ENCODE measurements at places on chromosomes 5 and 9. TPM values are rescaled to one million over a fixed set of nuclear protein-coding genes. Genes with fewer than 3 reads are reported as not detected.

- no peak for DNase-seq
These were observed 20.5 kb upstream of the ARHGEF28 start for GRCh38 chr5:73605223-73606087.

Gene IL9
- total RNA-seq = not detected

Gene FOXI1
- not detected for total RNA-seq

Gene TMEM215
- not detected for total RNA-seq

Gene SPATA31E1
- total RNA-seq = not detected

- no peak for DNase-seq
These were observed 16.8 kb downstream of the SERINC5 start for GRCh38 chr5:80238778-80239679.

Gene CKMT2
- not detected for total RNA-seq

- DNase-seq = peak; percentile 23
These were observed 83.0 kb upstream of the GLIS3 start for GRCh38 chr9:4382722-4383317.

DNA sequence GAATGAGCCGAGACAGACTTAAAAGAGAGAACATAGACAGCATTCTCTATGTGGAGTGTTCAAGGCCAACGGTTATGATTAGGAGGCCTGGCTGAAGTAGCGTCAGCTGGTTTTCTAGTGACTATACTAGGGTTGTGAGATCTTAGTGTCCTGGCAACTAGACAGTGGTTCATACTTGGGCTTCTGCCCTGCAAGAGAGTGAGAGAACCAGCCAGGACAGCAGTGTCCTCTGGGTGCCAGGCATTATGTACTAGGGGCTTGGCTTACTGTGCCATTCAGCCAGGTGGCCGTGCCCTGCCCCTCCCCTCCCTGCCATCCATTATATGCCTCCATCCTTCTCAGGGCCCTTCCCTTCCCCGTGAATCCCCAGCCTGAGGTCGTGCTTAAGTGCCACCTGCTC is 56.8 kb downstream of the TRIO start:
- DNase-seq = no peak

GRCh38 chr9:92706218-92706940 is 36.4 kb upstream of the IPPK start:
- peak; percentile 54 for DNase-seq

DNA sequence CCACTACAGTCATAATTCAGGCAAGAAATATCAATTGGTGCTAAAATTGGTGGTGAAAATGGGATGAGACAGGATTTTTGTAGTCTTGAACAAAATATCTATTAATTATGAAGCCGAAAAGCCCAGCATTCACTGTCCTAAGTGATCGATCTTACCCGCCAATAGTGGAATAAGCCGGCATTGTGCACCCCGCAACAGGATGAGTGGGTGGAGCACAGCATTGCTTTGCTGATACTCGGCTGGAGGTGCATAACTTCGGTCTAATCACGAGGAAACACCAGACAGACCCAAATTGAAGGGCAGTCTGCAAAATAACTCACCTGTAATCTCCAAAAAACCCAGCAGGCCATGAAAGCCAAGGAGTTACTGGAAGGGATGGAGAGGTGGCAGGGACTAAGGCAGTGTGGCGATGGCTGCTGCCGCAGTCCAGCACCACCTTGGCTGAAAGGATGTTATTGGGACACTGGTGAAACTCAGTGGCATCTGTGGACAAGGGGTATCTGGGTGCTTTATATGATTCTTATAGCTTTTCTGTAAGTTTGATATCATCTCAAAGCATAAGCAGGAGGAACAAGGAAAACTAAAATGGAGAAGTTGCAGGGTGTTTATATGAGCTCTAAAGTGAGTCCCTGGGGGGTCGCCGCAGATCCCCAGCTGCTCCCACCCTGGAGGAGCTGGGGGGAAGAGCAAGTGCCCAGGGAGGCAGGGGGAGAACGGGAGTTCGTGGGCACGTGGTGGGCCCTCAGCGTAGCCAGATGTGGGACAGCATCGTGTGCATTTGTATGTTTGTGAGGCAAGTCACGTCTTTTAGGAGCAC is 45.2 kb downstream of the AHRR start:
- DNase-seq = no peak

GRCh38 chr5:125370461-125371205 is 624.2 kb upstream of the ZNF608 start:
- no peak for DNase-seq

DNA sequence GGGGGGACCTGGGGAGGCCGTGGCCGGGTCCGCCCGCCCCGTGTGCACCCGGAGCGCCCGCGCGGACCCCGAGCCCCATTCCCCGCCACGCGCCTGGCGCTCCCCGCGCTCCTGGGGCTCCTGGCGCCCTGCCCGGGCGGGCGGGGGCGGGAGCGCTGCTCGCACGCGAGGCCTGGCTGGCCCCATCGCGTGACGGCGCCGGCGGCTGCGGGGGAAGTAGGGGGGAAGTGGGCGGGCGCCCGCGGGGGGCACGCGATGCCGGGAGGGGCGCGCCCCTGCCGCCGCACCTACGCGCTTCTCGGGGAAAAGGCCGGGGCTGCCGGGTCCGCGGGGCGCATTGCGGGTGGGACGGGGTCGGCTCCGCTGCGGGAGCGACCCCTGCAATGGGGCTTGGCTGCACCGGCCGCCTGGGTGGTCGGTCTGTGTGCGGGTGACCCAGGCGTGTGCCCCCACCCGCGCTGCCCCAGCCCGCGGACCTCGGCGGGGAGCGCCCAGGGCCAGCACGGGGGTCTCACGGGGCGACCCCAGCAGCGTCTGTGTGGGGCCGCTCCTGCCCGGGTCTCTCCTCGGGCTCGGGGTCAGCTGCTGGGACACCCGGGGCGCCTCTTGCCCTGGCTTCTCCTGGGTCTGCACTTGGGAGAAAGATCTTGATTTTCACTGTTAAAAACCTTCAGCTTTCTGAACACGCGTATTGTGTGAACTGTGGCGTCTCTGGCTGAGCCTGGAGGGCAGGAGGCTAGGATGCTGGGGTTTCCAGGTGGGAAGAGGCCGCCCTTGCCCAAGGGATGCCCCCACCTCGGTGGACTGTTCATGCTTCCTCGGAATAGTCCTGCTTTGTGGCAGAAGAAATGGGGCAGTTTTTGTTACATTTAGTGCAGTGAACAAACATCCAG is 52.4 kb downstream of the AHRR start:
- no peak for DNase-seq

DNA sequence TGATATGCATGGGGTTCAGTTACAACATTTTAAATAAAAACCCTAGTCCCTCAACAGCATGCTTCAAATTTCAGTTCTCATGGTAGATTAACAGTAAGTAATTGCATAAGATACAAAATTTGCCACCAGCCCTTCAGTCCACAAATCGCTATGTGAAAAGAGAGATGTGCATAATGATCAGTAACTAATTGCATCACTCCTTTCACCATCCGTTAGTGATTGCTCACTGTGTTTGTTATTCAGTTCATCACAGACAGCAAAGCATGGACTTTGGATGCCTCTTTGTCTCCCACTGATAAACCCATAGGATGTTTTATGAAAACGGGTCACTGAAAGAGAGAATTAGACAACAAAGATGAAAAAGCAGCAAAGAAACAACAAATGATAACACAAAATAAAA is 103.2 kb downstream of the MCTP1 start:
- DNase-seq = no peak

DNA sequence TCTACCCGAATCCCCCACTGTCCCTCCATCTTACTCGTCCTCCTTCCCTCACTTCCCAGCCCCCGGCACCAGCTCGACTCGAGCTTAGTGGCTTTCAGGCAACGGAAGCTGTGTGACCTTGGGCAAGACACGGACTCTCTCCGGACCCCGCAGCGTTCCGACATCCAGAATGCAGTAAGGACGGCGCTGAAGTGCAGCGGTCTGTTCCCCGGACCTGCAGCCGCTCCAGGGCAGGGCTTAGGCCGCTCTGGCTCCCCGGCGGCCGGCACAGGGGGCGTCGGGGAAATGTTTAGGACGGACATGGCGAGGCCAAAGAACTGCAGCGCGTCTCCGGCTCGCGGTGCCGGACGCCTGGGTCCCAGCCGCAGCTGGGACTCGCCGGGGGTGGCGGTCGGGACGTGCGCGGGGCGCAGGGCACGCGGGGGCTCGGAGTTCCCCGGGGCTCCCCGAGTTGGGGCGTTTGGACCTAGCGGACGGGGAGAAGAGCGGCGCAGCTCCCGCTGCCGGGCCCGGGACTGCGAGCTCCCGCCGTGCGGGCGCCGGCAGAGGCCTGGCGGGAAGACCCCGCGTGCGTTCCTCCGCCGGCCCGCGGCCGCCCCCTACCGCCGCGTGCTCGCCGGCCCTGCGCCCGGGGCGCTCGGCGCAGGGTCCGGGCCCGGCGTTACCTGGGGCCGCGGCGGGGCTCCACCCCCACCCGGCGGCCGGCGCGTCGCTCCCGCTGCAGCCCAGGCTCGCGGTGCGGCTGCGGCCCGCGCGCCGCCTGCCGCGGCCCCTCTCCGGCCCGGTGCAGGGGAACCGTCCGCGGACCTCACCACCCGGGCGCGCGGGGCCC is 5.6 kb upstream of the RNF44 start:
- DNase-seq = no peak

DNA sequence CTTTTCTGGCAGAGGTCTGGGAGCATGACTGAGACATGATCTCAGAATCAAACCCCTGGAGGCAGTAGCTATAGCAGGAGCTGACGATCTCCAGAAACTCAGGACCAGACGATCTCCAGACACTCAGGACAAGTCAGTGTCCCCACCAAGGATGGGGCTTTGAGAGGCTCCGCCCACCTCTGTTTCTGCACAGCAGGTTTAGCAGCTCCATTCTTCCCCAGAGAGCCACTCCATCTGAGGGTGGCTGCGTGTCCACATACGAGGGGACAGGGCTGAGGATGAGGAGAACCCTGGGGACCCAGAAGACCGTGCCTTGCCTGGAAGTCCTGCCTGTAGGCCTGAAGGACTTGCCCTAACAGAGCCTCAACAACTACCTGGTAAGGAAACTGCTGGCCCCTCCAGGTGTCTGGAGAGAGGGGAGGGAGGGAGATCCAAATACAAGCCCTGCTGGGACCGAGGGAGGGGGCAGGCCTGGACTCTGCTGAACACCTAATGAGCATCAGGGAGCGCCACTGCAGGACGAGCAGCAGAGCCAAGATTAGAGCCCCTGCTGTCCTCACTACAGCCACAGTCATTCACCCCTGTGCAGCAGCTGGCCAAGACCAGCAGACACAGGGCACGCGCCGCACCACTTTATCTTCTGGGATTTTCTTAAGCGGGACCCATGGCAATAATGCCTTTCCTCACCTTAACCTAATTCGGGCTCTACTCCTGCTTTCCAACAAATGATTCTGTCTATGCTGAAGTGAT is at the start of gene GABRP:
GABRP (plus strand) TSS at position 228 of the 750 bp plus-strand sequence. CDS start 4,891 bp downstream, outside the sequence.
- DNase-seq = no peak

Gene MAP3K1
- 8.5 TPM for total RNA-seq

DNA sequence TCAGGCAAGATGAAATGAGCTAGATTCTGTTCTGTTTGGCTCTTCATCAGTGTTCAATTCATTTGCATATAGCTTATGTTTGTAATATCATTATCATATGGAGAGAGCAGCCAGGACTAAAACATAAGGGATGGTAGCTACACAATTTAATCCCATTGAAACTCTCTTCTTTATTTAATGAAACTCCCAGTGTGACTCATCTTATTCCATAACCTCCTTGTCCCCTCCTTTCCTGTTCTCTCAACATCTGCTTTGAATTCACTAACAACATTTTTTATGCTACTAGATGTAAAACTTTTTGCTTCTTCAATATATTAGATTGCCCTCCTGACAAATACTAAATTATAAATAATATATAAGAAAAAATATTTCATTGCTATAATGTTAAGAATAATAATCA is 1823.4 kb downstream of the MAT2B start:
- no peak for DNase-seq

Gene AGXT2
- total RNA-seq = not detected

DNA sequence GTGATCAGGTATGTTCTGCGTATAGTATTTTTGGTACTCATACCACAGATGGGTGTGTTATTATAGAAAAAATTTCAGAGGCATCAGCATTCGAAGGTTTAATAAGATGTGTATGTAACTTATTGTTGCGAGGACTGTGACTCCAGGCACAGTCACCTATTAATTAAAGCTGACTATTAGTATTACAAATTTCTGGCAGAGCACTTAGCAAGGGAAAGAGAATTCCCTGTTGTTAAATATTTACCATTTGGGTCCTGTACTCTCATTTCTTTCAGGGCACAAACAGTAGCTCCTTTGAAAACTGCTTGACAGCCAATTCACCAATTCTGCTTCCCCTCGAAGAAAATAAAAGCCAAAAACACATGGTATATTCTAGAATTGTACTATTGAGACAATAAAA is 653.8 kb downstream of the ELAVL2 start:
- DNase-seq = no peak

Gene IRF1
- 30.1 TPM for total RNA-seq

Gene SPATA31D4
- total RNA-seq = not detected

Gene NTRK2
- total RNA-seq = not detected

DNA sequence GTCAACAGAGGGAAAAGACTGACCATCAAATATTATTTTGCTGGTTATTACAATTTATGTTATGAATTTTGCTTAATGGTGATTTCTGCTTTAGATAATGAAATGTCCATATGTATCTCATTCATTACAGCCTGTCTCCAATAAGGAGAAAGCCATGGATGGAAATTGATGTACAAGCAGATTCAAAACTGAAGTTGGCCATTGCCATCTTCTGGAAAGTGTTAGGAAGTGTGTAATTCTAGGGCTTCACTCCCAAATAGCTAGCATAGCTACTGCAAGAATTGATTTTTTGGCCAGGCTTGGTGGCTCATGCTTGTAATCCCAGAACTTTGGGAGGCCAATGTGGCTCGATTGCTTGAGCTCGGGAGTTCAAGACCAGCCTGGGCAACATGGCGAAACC is 45.8 kb downstream of the DYNC2I2 start:
- DNase-seq = no peak

GRCh38 chr5:171581781-171582180 is 162.3 kb downstream of the FGF18 start:
- DNase-seq = no peak

DNA sequence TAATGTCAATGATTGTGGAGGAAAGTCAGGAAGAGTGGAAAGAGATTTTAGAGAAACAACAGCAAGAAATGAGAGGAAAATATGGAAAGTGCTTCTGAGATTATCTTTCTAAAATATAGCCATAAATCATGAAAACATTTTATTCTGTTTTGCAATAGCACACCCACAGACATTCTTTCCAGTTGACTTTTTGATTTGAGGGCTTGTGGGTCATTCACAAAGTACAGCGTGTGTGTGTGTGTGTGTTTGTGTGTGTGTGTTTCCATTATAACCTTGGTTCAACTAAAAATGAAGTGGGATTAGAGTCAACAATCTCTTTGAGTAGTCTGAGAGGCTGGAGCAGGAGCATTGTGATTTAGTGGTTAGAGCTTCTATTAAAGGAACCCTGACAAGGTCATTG is 116.6 kb upstream of the GAS1 start:
- DNase-seq = no peak

Gene CDO1
- total RNA-seq = 0.17 TPM

Gene NKD2
- total RNA-seq = 20.4 TPM

DNA sequence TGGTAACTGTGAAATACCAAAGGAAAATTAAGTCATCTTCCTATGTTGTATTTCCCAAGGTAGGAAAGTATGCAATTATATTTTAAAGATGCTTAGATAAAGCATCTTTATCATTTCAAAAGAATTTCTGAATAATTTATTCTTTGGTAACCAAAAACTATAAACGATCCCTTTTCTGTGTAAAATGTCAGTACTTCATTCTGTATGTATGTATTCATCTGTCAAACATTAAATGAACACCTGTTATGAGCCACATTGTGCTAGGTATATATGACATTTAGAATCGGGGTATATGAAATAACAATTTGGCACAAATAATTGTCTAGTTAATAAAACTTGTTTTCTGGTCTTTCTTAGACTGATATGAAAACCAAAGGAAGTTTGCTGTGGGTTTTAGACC is 89.4 kb upstream of the DHFR start:
- DNase-seq = no peak

Data from HCT116 (cell line).